NCI-H1092 (cell line): ENCODE measurements at places on chromosomes 4 and X.

DNA sequence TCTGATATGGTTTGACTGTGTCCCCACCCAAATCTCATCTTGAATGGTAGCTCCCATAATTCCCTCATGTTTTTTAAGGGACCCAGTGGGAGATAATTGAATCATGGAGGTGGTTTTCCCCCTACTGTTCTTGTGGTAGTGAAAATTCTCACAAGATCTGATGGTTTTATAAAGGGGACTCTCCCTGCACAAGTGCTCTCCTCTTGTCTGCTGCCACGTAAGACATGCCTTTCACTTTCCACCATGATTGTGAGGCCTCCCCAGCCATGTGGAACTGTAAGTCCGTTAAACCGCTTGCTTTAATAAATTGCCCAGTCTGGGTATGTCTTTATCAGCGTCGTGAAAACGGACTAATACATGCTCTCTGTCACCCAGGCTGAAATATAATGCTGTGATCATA is 200.9 kb upstream of the SLIT2 start:
- DNase-seq = no peak

- DNase-seq = no peak
These were observed 614.8 kb upstream of the TECRL start for GRCh38 chr4:65023883-65024670.

DNA sequence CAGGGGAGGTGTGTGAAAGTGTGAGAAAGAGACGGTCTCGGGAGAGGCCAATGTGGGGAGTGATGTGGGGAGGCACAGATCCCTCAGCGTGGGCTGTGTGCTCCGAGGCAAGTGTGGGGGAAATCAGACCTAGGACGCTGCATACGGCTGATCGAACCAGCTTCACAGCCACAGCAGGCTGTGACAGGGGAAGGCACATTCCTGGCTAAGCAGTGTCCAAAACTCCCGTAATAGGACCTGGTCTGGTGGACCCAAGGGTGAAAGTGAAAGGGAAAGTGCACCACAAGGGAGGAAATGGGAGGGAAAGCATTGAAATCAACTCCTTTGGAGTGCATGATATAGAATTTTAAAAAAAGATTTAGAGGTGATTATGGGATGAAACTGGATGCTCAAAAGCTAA is 10.9 kb upstream of the RHOXF2 start:
- no peak for DNase-seq

- DNase-seq = no peak
These were observed 9.5 kb downstream of the ENOX2 start for GRCh38 chrX:130893356-130894085.

GRCh38 chr4:23577398-23577797 is 312.4 kb downstream of the PPARGC1A start:
- no peak for DNase-seq

- DNase-seq = no peak
These were observed 41.7 kb downstream of the ZGRF1 start for GRCh38 chr4:112594993-112595392.

- no peak for DNase-seq
These were observed 69.2 kb downstream of the SYNPO2 start for GRCh38 chr4:118957722-118958445.

- DNase-seq = no peak
These were observed 21.8 kb downstream of the RPS6KA3 start for GRCh38 chrX:20244931-20245330.

DNA sequence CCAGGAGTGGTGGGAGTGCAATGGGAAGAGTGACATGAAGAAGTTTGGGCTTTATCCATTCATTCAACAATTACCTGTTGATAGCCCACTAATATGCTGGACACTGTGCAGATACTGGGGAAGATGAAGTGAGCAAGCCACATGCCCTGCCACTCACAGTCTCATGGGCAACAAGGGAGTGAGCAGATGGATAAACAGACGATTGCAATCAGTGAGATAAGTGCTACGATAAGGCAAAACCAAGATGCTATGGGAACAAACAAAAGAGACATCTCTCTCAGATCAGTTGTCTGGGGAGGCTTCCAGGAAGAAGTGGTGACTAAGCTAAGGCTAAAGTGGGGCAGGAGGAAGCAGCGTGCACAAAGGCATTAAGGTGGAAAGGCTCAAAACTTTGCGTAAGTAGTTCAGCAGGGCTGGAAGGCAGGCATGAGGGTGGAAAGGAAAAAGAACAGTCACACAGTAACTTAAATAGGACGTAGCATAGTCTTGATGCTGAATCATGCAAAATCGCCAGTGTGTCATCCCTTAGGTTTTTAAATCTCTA is 31.7 kb downstream of the GAB3 start:
- no peak for DNase-seq

GRCh38 chr4:154739111-154739510 is 4.7 kb upstream of the LRAT start:
- DNase-seq = no peak

DNA sequence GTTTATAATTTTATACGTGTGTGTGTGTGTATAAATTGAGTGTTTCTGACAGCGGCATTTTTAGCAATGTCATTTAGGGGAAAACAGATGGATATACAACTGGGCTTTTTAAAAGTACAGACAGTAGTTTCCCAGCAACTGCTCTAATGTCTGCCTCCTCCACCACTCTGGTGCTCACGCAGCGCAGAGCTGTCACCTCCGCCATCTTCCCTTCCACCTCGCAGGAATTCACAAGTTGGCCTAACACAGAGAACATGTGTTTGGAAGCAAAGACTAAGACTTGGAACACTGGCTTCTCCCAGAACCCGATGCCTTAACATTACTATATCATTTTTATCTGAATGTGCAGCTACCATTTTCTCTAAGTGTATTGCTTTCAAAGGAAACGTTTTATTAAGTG is 158.3 kb upstream of the FSTL5 start:
- DNase-seq = no peak

DNA sequence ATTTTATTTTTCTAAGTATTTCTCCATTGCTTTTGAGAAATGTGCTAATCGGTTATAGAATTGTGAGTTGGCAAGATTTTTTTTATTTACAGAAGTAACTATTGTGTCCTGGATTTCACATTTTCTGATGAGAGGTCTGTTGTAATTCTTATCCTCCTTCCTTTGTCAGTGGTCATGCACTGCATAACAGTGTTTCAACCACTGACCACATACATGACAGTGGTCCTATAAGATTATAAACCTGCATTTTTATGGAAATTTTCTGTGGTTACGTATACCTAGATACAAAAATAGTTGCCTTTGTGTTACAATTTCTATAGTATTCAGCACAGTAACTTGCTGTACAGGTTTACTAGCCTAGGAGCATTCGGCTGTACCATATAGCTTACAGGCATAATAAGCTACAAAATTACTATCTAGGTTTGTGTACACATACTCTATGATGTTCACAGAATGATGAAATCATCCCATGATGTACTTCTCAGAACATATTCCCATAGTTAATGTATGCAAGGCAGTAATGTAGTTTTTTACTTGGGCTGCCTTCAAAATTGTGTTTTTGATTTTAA is 47.8 kb downstream of the APELA start:
- DNase-seq = no peak

DNA sequence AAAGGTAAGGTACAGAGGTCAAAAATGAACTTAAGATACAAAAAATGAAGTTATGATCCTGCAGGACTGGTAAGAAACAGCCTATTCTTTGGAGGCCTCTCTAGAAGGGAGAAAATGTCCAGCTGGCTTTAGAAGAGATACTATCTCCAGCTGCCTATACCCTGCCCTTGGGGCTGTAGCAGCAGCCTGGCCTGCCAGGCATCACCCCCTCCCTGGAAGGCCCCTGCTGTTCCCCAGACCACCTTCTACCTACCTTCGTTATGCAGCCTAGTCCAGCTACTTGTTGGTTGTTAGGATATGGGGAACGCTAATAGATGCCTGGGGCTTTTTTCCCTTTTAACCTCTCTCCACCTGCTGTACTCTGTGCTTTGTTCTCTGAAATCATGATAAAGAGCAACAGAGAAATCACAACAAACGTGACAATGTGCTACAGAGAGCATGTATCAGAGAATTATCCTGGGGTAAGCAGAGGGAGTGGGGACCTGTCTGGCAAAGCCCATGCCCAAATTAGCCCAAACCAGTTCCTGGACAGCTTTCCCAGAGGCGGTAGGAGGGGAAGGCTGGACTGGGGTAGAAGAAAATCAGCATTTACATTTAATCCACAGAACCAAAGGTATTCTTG is 34.5 kb downstream of the FRMD7 start:
- DNase-seq = no peak

DNA sequence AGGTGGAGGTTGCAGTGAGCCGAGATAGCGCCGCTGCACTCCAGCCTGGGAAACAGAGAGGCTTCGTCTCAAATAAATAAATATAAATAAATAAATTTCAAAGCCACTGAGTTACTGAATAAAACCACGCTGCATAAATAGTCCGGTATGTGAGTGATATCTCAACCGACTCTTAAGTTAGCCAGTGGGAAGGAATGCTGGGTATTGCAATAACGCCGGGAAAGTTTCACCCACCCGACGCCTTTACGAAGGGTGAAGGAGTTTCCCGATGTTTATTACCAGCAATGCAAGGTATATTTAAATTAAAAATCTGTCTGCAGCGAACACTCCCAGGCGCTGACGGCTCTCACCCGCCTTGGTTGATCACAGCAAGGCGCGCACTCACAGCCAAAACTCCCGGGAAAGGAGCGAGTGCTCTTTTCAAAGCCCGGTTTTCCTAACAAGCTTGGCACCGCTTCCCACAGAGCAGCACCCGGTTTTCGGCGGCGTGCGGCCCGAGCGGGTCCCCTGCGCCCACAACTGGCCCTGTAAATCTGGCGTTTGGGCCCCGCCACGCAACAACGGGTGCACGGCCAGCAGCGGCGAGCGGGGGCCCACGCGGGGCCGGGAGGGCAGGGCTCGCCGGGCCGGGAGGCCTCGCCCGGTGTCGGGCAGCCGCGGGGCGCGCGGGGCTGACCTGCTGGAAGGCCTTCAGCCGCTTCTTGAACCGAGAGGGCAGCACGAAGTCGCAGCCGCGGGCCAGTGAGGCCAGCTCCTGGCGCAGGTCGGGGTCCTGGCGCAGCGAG is 13.7 kb downstream of the PPP2R3B start:
- DNase-seq = no peak

DNA sequence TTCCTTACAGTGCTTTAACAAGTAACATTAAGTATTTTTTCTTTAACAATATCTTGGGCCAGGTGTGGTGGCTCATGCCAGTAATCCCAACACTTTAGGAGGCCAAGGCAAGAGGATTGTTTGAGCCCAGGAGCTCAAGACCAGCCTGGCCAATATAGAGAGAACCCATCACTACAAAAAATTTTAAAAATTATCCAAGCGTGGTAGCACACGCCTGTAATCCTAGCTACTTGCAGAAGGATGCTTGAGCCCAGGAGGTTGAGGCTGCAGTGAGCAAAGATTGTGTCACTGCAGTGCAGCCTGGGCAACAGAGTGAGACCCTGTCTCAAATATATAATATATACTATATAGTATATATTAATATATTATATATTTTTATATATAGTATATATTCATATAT is 162.2 kb downstream of the ZNF674 start:
- no peak for DNase-seq

GRCh38 chr4:23889391-23889790 is 456 bp downstream of the PPARGC1A start:
- DNase-seq = no peak

DNA sequence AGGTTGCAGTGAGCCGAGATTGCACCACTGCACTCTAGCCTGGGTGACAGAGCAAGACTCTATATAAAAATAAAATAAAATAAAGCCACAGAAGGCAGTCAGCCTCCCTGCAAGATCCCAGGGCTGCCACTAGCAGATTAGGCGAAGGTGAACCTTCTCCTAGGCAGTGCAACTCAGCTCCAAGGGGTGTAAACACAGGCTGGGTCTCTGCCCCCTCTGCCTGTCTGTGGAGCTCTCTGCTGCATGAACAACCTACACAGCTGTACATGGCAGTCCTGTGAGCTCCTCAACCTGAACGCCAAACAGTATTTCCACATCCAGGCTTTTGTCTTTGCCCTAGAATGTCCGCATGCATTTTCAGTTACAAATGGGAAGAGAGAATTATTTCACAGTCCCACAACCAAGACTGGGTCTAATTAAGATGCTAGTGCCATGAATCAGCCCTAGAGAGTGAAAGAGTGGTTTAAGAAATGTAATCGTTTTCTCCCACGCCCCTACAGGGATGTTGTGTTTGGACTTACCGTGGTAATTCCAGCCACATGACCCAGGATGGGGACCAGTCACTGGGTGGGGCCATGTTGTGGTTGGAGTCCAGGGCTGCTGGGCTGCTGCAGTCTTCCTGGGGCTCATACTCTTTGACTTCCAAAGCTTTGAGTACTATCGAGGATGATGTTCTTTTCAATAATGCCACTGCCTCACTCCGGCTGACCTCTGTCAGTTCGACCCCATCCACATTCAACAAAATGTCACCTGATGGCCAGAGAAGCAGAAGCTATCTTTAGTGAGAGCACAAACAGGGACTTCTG is 99.0 kb downstream of the FIP1L1 start:
- DNase-seq = no peak

DNA sequence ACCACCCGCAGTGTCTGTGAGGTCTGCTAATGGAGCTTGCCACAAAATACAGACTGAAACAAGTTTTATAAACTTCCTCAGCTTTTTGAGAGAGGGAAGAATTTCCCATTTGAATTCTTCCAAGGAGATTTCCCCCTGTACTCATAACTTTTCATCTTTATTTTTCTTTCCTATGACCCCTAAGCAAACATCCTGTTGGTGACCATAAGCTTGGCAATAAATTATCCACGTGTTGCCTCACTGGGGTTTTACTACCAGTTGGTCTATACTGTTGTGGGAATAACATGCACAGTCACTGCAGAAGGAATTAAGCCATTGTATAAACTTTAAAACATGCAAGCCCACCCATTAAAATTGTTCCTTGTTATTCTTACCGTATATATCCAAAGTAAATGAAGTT is 86.2 kb downstream of the SLC39A8 start:
- no peak for DNase-seq
